Subcutaneous preadipocyte (primary cell): ENCODE measurements at places on chromosomes 2 and 18. TPM values are rescaled to one million over a fixed set of nuclear protein-coding genes. Genes with fewer than 3 reads are reported as not detected.

The CTAGE1 gene
- total RNA-seq: not detected in 2 replicates

The SCRN3 gene
- 18.7 and 20.5 TPM in 2 replicates for total RNA-seq

The RGPD3 gene
- under 0.01 and 0.20 TPM in 2 replicates for total RNA-seq

The LCLAT1 gene
- total RNA-seq: 13.6 and 21.3 TPM in 2 replicates

The OTOS gene
- not detected in 2 replicates for total RNA-seq

The EFHD1 gene
- total RNA-seq: not detected in 2 replicates

The MALL gene
- 4.7 and 8.8 TPM in 2 replicates for total RNA-seq

The MYO7B gene
- total RNA-seq: 0.37 TPM in 1 of 2 replicates, not detected in the other

The IL1RL1 gene
- total RNA-seq: under 0.01 and 0.39 TPM in 2 replicates
